MCF 10A (cell line): ENCODE measurements at places on chromosomes 3 and 15.

DNA sequence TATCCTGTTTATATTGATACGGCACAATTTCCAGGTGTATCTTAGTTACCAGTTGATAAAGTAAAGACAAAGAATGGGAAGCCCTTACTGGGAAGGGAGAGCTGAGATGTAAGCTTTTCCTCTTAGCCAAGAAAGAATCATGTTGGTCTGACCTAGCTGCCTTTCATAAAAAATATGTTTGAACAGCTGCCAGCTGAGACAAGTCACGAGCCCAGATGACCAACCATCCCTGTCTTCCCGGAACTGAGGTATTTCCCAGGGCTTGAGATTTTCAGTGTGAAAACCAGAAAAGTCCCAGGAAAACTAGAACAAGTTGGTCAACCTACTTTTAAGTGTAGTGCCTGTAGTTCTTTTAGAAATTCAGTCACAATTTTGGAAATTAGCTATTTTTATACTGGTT lies 3.6 kb upstream of the MYH15 start:
- peak; percentile 31 for DNase-seq

DNA sequence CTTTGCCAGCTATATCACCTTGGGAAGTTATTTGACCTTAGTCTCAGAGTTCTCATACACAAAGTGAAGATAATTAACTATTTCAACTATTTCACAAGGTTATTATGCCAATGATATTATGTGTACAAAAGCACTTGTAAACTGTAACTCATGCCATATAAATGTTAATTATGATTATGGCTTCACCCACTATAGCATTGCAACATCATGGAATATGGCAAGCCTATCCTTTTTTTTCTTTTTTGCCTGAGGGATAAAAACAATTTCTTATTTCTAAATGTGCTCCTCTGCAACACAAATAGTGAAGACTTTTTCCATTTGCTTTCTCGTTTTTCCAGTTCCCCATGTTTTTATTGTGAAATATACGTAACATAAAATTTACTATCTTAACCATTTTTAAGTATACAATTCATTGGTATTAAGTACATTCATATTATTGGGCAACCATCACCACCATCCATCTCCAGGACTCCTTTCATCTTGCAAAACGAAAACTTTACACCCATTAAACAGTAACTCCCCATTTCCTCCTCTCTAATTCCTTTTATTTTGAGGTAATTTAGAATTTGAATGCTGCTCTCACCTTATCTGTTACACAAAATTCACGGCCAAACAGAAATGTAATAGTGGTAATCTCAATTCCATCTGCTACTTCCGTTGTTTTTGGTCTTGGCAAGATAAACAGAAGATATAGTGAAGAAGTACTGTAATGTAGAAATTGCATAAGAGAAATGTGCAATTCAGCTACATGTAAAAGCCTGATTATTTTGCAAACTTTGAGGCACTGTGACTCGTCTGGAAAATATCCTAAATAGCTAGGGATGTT lies 46.3 kb downstream of the NANOGP8 start:
- peak; percentile 51 for DNase-seq

GRCh38 chr3:78937475-78937874 lies 830.3 kb downstream of the ROBO1 start:
- no peak for DNase-seq

DNA sequence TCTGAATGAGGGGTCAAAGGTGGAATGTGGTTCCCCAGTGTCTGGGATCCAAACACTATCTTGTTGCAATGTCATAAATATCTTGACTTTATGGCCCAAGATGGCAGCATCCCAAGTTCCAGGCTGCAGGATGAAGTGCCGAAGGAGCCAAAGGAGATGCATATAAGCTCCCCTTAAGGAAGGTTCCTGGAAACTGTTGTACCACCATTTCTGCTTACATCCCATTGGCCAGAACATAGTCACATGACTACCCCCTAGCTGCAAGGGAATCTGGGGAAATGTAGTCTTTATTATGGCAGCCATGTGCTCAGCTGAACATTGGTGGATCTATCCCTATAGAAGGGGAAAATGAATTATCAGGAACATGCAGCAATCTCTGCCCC lies 54.3 kb downstream of the BDH1 start:
- no peak for DNase-seq

GRCh38 chr3:112956351-112956750 lies 18.6 kb downstream of the CD200R1 start:
- no peak for DNase-seq

- DNase-seq, result peak; percentile 34
Observed at GRCh38 chr3:138114431-138114918, 933 bp downstream of the DZIP1L start.

DNA sequence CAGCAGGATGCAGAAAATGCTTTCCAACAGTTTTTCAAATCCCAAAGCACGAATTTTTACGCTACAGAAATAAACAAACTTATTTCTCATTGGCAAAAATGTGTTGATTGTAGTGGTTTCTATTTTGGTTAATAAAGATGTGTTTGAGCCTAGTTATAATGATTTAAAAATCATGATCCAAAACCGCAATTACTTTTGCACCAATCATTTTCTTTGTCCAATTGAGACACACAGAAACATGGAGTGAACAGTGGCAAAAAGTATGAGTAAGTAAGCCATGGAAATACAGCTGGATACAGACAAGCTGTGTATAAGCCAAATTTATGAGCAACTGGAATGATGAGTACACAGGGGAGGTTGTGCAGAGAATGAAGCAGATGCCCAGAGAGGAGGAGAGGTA lies 427.9 kb downstream of the NTRK3 start:
- no peak for DNase-seq

- no peak for DNase-seq
Observed at GRCh38 chr3:194974468-194975135, 288.9 kb downstream of the FAM43A start.

- no peak for DNase-seq
Observed at GRCh38 chr3:46383211-46383950, 12.6 kb downstream of the CCR5 start.

- DNase-seq, result peak; percentile 59
Observed at GRCh38 chr3:45881078-45882022, 5.0 kb upstream of the CCR9 start.

GRCh38 chr3:62143843-62144450 lies 229.4 kb downstream of the FEZF2 start:
- no peak for DNase-seq

GRCh38 chr3:158205994-158206393 lies 96.1 kb downstream of the RSRC1 start:
- no peak for DNase-seq

- no peak for DNase-seq
Observed at GRCh38 chr3:65233561-65233960, 545.8 kb upstream of the ADAMTS9 start.

- DNase-seq, result no peak
Observed at GRCh38 chr15:88124199-88124598, 132.3 kb downstream of the NTRK3 start.
